Stimulated activated CD4-positive, alpha-beta T cell treated with anti-CD3 and anti-CD28 coated beads, TNF-alpha, amount 100 ng/mL, for 1 hour (primary cell): ENCODE measurements at places on chromosomes 3 and 15.

- DNase-seq = no peak
Observed at GRCh38 chr15:95609096-95609495, 721.4 kb upstream of the NR2F2 start.

GRCh38 chr3:185270262-185270955, 16.6 kb upstream of the EHHADH start:
- DNase-seq = no peak

DNA sequence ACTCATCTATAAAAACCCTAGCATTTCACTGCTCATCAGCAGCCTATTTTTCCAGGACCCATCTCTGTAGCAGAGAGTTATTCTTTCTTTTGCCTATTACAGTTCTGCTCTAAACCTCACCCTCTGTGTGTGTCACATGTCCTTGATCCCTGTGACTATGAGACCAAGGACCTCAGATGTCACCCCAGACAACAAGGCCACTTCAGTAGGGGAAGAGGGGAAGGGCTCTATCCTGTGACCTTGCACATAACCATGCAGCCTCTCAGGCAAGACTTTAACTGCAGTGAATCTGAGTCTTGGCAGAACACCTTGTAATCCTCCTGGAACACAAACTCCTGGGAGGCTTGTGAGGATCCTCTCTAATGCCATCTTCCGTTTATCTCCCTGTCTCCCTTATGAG, 4.4 kb upstream of the ZNF589 start:
- no peak for DNase-seq

DNA sequence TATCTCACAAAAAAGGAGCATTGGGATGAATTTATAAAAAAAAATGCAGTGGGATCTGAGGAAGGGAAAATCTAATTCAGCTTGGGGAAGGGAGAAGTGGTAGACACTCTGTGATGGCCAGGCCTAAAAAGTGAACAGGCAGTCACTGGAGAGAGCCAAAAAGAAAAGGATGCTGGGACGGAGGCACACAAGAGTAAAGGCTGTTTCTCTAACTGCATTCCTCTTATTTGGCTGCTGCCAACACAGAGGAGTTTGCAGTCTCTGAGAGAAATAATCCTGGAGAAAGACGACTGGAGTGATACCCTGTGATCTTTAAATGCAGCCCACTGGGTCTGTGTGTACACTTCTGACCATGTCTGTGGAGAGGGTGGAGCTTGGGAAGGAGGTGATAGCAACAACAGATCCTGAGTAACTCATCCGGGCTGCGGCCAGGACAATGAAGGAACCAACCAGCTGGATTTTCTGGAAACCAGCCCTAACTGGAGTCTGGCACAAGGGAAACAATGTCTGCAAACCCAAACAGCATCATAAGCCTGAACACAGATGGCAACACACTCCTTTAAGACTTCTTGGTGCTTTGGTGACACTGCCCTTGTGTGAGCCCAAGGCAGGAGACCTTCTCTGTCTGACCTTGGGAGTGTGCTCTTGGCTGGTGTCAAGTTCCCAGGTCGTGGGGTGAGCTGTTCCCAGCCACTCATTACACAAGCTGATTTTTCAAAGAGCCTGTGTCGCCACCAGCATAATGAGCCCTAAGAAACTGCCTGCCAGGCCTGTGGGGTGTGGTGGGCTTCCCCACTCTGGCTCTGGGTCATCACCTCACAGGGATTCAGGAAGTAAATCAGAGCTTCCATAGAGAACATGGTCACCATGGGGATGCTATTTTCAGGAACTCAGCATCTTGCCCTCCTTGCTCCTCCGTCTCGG, 8.0 kb downstream of the FYCO1 start:
- DNase-seq = no peak

DNA sequence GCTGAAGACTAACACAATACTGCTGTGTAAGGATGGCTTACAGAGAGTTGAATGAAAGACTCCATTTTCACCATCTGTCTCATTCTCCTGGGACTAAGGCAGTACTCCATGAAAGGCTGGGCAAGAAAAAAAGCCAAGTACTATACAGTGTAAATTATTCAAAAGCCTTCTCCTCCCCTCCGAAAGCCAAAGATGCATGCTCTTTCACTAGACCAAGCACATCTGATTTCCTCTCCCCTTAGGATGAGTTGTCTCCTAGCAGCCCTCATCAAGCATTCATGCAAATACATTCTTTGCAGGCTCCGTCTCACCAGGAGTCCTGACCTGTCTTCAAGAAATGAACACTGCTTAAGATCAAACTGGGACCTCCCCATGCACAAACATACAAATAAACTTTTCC, 133.5 kb upstream of the THBS1 start:
- DNase-seq = no peak

- DNase-seq = no peak
Observed at GRCh38 chr3:73426606-73427005, 198.1 kb downstream of the PDZRN3 start.

DNA sequence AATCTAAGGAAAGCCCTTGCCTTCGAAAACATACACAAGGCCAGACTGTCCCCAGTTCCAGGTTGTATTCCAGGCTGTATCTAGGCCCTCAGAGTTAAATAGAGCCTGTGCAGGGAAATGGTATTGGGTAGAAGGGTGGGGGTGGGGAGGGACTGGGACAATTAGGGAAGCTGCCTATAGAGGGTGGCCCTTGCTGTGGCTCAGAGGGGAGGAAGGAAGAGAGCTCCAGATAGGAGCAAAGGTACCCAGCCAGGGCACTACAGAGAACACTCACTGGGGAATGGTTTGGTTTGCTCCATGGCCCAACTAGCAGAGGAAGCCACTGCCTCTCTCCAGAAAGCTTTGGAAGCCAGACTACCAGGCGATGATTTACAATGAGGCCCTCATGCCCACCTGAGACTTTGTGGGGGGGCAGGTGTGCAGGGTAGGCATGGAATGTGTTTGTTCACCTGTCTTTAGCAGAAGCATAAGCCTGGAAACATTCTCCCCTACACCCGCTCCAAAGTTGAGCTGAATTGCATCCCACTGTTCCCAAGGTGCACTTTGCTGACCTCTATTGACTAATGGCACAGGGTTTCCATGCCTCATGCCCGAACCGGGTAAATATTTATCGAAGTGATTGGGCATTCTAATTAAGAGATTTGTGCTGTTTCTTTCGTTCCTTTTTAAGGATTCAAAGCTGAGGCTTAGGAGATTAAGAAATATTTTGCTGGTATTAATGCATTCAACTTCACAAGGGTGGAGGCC, 6.3 kb upstream of the TLE3 start:
- DNase-seq = no peak

DNA sequence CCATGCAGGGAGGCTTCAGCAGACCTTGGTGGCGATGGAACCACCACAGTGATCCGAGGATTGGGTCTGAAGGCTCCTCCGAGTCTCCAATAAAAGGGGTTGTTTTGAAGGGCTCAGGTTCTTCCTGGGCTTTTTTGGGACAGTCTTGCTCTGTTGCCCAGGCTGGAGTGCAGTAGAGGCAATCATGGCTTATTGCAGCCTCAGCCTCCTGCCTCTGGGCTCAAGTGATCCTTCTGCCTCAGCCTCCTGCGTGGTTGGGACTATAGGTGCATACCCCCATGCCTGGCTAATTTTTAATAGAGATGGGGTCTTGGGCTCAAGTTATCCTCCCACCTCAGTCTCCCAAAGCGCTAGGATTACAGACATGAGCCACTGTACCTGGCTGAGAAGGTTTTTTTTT, 84.8 kb downstream of the IGF1R start:
- DNase-seq = no peak

DNA sequence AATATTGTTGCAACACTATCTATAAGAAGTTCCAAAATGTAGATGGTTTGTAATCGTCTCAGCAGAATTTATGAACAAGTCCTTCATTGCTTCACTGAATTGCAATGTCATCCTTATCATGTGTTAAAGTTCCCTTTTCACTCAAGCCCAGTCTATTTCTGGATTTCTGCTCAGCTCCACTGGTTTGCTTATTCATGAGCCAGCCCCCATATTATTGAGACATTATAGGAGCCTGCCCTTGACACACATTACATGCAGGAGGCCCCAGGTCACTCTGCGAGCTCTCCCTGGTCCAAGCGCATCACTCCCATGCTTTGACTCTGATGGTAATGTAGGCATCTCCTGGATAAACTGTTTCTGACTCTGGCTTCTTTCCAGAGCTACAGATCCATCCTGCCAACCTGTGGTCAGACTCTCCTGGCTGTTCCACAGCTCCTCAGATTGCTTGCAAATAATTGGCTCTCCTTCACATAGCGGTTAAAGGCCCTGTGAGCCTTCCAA, 56.9 kb downstream of the ABTB1 start:
- no peak for DNase-seq

DNA sequence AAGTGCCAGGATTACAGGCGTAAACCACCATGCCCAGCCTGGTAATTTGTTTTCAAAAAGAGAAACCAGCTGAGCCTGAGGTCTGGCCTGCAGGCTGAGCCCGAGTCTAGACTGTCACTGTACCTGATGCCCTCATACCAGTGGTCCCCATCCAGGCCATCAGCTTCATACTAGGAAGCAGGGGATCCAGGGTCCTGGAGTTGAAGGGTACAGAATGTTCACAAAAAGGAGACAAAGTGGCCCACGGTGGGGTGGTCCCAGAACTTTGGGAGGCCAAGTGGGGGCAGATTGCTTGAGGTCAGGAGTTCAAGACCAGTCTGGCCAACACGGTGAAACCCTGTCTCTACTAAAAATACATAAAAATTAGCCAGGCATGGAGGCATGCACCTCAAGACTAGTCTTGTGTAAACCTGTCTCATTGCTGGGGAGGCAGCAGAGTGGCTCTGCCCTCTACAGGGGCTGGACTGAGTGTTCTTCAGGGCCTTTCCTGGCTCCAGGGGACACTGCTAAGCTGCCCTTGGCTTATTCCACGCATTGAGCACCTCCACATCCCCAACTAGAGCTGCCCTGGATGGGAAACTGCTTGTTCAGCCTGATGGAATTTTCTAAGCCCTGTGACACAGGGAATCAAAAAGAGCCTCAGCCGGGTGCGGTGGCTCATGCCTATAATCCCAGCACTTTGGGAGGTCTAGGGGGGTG, 7.9 kb upstream of the HHATL start:
- no peak for DNase-seq

GRCh38 chr15:55250392-55250791, 39.2 kb downstream of the RAB27A start:
- DNase-seq = no peak

- DNase-seq = no peak
Observed at GRCh38 chr3:119340014-119340413, 45.8 kb downstream of the ARHGAP31 start.

- no peak for DNase-seq
Observed at GRCh38 chr3:164465172-164465571, 613.1 kb downstream of the SI start.

- no peak for DNase-seq
Observed at GRCh38 chr3:58474348-58474911, 17.5 kb upstream of the KCTD6 start.

- no peak for DNase-seq
Observed at GRCh38 chr3:18758047-18758704, 333.0 kb upstream of the SATB1 start.

GRCh38 chr3:163368168-163368567, 1710.1 kb downstream of the SI start:
- DNase-seq = no peak
